ENCODE measurements at places on chromosomes 6 and 20.
A peak's percentile ranks its signal among the peaks of the same experiment; 100 is the strongest.

DNA sequence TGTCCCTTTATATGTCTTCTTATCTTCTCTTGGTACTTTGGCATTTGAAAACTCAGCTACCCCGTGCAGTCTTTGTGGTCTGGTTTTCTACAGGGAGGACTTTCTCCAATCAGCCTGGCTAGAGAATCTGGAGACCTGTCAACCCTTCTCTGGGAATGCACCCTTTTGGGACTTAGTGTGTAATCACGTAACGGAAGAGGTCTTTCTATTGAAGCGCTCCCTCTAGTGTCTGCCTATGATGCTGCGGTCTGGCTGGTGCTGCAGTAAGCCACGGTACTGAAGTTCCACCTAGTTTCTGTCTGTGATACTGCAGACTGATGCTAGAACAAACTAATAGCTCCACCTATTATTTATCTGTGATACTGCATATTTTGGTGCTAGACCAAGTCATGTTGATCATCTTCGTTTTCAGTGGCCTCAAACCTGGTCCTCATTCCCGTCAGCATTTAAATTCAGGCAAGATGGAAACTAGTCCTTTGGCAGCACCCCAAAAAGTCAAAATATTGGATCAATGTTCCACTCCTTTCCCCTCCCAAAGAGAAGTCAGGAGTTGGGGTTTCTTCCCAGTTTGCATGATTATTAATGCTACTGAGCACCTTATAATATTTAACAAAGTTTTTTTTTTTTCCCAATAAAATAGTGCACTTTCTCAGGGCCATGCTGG lies 12.5 kb upstream of the SIRPB2 start:
- DNase-seq = peak; percentile 66

- DNase-seq = peak; percentile 11
Observed at GRCh38 chr20:12925210-12925755, 83.5 kb upstream of the SPTLC3 start.

DNA sequence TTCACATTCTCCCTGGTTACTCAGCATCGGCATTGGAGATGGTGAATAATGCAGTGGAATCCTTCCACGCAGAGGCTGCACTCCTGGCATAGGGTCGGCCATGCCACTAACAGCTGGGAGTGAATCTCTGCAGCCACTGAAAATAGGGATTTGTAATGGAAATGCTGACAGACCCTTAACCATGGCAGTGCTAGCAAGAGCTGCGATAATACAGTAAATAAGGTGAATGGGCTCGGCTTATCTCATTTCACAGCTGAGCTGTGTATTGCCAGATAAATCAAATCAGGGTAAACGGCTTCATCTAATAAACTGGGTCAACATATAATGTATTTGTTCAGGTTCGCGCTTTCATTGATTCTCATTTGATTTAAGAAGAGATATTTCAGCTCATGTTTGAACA lies 156.8 kb downstream of the SLC35B3 start:
- DNase-seq = no peak

- DNase-seq = no peak
Observed at GRCh38 chr20:50215101-50215690, 24.6 kb downstream of the CEBPB start.

DNA sequence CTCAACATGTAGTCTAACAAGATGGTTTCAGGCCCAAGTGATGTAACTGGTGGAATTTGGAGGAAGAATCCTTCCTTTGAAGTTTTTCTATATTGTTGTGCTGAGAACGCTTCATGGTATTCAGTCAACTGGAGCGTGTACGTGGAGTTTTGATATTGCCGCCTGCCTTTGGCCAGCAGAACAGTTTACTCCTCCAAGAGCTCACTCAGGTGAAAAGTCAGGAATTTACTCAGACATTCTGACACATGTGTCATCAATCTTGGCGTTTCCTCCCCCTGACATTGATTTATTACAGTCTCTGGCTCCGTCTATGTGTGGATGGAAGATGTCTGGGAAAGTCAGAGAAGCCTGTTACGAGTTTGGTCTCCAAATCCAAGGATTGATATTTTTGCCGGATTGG lies 19.0 kb upstream of the TGM2 start:
- DNase-seq = no peak

DNA sequence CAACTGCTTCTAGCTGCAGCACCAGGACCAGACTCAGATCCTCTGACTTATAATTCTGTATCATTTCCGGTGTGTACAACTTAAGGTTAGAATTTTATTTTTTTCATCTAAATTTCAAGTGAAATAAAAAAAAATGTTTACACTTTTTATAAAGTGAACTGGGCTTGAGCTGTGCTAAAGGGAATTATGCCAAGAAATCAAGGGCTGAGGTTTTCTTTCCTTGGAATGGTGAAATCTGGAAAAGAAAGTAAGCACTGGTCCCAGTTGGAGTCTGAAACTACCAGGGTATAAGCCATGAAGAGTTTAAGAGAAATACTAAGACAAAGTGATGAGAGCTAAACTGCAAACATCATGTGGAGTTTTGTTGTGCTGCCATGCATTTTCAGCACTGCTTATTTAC lies 21.7 kb upstream of the FYN start:
- no peak for DNase-seq

DNA sequence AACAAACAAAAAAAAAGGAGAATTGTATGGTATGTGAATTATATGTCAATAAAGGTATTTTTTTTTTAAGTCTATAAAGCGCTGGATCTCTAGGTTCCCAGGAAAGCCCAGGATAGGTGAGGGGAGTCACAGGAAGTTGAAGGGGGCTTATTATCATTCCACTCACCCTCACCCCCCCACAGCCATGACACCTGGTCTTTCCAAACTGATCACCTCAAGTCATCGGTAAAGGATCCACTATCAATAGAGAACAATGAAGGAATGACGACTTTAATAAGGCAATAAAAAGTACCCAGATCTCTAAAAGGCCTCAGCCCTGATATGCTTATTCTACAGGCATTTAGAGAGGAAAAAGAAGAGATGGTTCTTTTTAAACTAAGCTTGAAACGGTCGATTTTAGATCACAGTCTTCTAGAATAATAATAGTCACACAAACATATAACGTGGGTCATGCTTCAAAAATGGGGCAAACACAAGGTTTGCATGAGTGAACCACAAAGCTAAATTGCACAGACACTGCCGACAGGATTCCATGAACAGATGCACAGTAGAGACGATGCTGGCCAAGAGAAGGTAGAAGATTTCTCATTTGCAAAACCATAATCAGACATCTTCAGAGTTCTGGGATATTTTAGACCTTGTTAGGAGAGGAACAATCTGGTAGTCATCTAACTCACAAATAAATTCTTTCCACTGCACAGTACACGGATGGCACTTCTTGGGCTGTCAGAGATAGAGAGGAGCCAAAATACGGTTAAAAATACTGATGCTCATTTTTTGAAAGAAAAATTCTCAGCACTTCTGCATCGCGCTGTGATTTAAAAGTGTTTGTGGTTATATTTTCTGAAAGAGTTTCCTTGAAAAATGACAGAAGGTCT lies 21.0 kb downstream of the ZMYND8 start:
- no peak for DNase-seq

GRCh38 chr6:24329451-24329850 lies 28.4 kb downstream of the DCDC2 start:
- no peak for DNase-seq

GRCh38 chr6:141540207-141540606 lies 592.5 kb upstream of the GJE1 start:
- DNase-seq = no peak

DNA sequence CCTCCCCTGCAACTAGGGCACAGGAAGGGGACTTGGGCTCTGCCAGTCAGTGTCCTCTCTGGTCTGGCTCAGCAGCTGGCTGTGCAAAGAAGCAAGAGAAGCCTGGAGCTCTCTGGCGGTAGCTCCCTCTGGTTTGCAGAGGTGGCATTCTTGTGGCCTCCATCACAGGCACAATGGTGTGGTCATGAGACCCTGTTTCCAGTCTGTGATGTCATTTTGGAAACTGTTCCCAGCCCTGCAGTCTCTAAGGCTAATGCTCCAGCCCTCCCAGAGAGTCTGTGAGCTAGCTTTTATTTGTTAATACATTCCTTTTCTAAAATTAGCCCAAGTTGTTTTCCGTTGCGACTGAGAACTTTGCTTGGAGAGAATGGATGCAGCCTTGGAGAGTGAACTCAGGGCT lies 69.5 kb upstream of the FOXQ1 start:
- no peak for DNase-seq

- DNase-seq = no peak
Observed at GRCh38 chr6:113881478-113881980, 24.4 kb downstream of the MARCKS start.

DNA sequence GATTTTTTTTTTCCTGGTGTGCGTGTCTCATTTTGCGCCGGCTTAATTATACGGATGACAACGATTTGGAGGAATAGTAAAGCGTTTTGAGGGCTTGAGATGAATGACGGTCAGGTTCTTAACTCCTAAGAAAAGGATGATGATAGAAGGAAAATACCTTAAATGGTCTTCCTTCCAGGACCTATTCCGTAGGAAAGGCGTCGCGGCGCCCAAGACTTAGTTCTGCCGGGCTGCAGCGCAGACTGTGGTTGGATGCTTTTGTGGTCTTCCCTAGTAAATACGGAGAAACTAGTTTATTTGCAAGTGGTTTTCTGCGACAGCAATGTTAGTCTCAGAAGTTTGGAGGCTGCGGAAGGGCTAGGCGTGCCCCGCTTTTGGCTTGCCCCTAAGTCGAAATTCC lies 8.4 kb downstream of the GNAS-AS1 start:
- DNase-seq = no peak

DNA sequence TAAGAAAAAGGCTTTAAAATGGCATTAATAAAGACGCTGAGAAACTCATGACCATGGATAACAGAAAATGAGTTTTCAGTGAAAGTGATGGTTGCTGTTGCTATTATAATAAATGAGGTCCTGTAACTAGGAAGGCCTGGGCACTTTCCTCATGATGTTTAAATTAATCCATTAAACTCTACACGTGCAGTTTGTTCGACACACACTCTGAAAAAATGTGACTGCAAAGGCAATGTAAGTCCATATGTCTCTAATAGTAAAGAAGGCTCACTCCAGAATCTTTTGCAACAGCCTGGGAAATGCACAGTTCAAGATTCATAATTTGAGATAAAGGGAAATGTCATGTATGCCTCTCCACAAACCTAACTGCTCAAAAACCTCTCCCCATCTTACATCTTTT lies 153.4 kb downstream of the COL12A1 start:
- no peak for DNase-seq

Data from activated T-cell treated with anti-CD3 and anti-CD28 coated beads for 24 hours (primary cell).